Midbrain (tissue), 1 donor: ENCODE measurements at places on chromosomes 2 and 18.

DNA sequence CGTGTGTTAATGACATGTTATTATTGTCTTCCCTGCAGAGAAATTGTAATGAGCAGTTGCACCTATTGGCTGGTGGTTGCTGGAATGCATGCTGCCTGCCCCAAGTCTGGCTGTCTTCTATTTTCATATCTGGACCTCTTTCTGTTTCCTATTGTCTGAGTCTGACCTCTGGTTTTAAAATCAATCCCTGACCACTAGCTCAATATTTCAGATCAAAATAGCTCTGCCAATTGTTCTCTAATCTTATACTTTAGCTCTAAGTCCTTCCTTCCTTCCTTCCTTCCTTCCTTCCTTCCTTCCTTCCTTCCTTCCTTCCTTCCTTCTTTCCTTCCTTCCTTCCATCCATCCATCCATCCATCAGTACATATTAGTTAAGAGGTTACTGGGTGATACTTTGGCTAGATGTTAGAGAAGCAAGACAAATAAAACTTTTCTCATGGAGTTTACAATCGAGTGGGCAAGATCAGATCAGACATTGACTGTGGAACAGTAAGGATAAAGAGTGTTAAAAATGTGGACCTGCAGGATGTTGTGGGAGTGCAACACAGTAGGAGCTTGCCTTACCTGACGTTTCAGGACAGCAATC, 417.1 kb downstream of the SOCS6 start:
- no peak for DNase-seq

GRCh38 chr2:96154506-96155380, 9.5 kb upstream of the DUSP2 start:
- DNase-seq, result no peak

- DNase-seq, result no peak
These were observed 16.6 kb downstream of the SERTAD2 start for GRCh38 chr2:64637000-64637635.

DNA sequence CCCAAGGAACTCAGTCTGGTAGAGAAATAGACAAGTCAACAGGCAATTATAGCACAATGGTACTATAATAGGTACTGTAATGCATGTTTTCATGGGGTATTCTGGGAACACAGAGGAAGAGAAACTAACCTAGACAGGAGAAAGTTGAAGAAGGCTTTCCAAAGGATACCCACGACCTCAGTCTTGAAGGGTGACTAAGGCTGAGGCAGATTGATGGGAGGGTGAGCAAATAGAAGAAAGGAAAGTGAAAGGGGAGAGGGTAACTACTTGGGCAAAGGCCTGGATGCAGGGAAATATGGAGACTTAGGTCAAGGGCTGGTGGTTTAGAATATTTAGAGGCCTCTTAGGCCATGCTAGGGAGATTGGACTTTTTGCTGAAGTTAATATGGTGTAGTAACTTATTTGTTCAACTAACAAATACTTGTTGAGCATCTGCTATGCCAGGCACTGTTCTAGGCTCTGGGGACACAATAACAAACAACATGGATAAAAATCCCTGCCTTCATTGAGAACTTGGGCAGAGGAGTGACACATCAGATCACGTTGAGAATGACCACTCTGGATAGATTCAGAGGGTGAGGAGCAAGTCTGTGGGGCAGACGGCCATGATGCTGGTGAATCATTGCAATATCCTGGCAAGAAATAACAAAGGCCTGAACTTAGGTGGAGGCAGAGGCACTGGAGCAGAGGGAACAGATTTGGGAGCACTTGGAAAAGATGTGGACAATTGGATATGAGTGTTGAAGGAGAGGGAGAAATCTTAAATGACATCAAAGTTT, 56.4 kb downstream of the PLB1 start:
- DNase-seq, result no peak

- DNase-seq, result no peak
These were observed 171.4 kb upstream of the EPAS1 start for GRCh38 chr2:46125798-46126197.

- DNase-seq, result no peak
These were observed 15.4 kb downstream of the HJURP start for GRCh38 chr2:233838726-233839446.

GRCh38 chr18:22073411-22073810, 96.0 kb upstream of the GATA6 start:
- no peak for DNase-seq

DNA sequence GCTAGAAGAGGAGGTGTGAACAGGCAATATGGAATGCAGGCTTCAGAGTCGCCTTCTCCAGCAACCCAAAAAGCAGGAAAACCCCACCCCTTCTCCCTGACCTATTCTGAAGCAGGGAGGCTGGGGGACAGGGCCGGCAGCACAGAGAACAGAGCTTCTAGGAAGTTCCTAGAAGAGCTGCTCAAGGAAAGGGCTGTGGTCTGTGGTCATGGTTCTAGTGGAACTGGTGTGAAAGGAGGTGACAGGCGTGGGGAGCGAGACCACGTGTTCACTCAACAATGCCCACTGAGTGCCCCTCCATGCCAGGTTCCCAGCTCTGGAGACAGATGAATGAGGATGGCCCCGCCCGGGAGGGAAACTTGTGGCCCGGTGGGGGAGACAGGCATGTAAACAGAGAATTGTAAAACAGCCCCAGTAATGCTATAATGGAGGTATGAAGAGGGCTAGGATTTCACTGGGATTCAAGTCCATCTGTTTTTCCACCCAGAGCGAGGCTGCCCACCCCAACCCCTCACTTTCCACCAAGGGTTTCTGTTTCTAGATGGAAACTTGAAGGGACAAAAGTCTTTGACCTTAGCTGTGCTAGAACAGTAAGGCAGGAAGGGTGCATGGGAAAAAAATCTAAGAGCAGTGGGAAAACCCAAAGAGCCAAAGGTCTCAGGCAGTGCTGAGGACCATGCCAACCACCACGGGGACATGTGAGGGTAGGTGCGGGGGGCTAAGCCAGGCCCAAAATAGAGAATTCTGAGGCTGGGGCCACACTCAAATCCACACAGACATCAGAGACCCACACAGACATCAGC, 71.8 kb downstream of the TNS1 start:
- DNase-seq, result no peak

- DNase-seq, result no peak
These were observed 76.2 kb downstream of the NABP1 start for GRCh38 chr2:191754103-191754502.

DNA sequence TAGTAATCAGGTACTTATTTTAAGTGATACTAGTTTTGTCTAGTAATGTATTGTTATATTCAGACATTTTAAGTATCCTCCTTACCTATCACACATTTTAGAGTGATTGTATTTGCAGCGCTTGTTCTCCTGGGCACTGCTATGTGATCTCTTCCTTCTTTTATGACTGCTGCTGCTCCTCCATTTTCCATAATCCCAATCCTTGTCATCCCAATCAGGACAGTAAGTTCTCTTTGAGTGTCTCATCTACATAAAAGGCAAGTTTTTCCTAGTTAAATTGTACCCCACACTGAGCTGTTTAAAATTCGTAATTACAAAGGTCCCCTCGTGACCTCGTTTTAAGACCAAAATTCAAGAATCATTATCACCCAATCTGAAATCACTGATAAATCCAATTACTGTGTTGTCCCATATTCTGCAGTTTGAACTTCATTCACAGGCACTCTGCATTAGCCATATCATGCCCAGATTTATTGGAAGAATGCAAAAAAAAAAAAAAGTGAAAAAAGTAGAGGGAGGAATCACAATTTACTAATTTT, 2.8 kb downstream of the CLK1 start:
- peak; percentile 18 for DNase-seq
